Esophagus squamous epithelium (tissue), 5 donors: ENCODE measurements at places on chromosomes 6 and 20. TPM values are rescaled to one million over a fixed set of nuclear protein-coding genes. Genes with fewer than 3 reads are reported as not detected.

- DNase-seq, result no peak
These were observed 687.7 kb upstream of the MARCKS start for GRCh38 chr6:113169484-113169883.

The MAPK13 gene
- total RNA-seq, result 136 TPM

The MCCD1 gene
- not detected for total RNA-seq

The PTPRK gene
- total RNA-seq, result 36.0 TPM

- peak; percentile 71 for DNase-seq
These were observed at the start of gene SLC35B3 for GRCh38 chr6:8435093-8435844. TSS of gene SLC35B3 (minus strand) at chr6:8435545.

GRCh38 chr6:26071135-26071534 lies 16.1 kb upstream of the HFE start:
- no peak for DNase-seq

The RBPJL gene
- total RNA-seq, result not detected

DNA sequence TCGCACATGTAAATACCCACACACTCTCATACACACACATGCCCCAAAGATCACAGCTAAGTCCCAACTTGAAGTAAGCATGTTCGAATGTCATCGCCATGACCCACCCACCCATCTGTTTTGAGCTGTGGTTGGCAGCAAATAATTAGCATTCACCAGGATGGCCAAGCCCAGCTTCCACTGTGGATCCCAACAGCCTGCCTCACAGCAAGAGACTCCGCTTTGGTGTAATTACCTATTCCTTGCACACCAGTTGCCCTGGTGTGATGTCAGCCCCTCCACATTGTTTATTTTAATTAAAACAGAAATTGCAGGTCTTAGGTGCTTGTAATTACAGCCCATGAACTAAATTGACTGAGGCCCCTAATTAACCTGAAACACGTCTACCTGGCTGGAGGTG lies 81.1 kb downstream of the MAFB start:
- no peak for DNase-seq

The CCN2 gene
- total RNA-seq, result 8.9 TPM

DNA sequence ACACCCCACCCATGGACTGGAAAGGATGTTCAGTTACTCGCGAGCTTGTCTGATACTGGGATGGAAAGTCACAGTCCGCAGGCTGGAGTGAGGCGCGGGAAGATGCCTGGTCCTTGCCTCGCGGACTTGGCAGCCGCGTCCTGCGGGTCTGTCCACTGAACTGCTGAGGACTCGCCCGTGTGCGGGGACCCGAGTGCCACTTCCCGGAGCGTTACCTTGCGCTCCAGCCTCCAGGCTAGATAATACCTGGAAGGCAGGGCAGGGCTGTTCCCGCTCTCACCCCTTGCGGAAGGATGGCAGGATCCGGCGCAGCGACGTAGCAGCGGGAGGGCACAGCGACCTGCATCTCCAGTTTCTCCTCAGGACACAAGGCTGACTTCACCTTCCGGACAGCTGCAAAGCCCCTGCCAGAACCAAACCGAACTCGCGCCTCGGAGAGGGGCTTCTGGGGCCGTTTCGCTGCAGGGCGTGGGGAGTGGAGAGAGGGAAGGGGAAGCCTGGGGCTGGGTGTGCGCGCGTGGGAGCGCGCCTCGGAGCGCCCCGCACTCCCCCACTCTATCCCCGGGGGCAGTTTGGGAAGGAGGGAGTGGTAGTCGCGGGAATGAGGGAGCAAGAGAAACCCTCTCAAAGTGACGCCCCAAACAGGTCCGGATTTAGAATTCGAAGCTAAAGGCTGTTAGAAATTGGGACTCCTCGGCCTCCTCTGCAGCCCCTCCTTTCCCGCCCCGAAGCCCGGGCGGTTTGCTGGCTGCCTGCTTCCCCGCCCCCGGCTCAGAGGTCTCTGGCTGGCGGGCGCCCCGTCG lies at the start of gene KCNQ5:
Gene KCNQ5, plus strand, starts transcription at position 774 of the 803 bp plus-strand sequence.
- DNase-seq, result no peak

DNA sequence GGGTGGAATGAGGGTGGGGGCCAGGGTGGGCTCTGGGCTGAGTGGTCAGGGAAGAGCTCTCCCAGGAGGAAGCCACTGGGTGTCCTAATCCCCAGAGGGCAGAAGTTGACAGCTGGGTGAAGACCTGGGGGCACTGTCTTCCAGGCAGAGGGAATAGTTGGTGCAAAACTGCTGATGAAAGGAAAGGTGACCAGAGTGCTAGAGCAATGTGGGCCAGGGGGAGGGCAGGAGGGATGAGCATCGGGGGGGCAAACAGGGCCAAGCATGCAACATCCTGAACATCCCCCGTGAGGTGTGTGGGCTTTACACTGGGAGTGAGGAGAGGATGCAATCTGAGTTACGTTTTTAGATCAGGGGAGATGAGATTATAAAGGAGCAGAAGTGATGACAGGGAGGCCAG lies 97.8 kb downstream of the NOL4L start:
- DNase-seq, result no peak

GRCh38 chr6:13941902-13942301 lies 17.1 kb downstream of the RNF182 start:
- no peak for DNase-seq

The CCN6 gene
- not detected for total RNA-seq

DNA sequence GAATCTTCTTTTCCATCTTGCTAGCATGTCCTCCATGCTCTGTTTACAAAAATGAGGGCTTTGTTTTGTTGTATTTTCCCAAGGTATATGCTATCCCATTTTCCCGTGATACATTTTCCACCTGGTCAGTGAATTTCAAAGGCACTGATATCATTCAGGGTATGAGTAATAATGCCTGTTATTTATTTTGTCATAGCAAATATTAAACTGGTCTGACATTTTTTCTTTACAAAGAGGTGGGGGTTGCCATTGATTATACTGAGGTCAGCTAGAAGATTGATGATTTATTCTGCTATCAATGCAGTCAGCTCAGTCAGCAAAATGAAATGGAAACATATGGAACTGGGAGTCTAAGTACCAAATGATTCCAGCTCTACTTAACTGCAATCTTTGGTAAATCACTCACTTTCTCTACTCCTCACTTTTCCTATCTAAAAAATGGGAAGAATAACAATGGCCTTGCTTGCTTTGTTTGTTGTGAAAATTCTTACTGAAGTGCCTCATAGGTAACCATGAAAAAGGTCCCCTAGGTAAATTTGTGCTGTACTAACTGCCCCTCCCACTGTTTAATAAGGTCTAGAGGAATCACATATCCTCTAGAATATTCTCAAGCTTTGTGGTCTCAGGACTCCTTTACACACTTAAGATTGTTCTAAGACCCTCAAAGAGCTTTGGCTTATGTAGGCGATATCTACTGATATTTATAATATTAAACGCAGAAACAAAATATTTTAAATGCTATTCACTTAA lies 64.0 kb downstream of the ARHGAP18 start:
- no peak for DNase-seq

DNA sequence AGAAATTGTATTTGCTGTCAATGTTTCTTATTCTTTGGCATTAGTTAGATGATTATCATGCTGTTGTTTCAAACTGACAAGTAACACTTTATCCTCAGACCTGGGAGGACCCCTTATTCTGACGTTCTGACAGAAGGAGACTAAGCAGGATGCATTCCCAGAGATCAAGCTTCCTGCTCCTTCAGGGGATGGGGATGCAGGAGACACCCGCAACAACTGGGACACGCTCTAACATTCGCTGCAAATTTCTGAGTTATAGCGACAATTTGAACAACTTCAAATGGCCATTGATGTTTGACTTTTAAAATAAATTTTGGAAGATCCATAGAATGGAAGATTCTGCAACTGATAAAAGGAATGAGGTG lies 69.0 kb upstream of the ZNF184 start:
- no peak for DNase-seq

GRCh38 chr6:15264902-15265761 lies 19.3 kb downstream of the JARID2 start:
- DNase-seq, result no peak

The OR2B6 gene
- not detected for total RNA-seq

The PTPRT gene
- not detected for total RNA-seq

The MYLK2 gene
- not detected for total RNA-seq

- DNase-seq, result no peak
These were observed 117.3 kb downstream of the OPRM1 start for GRCh38 chr6:154156135-154156896.

- DNase-seq, result no peak
These were observed 45.8 kb upstream of the FAM184A start for GRCh38 chr6:119124079-119124824.

DNA sequence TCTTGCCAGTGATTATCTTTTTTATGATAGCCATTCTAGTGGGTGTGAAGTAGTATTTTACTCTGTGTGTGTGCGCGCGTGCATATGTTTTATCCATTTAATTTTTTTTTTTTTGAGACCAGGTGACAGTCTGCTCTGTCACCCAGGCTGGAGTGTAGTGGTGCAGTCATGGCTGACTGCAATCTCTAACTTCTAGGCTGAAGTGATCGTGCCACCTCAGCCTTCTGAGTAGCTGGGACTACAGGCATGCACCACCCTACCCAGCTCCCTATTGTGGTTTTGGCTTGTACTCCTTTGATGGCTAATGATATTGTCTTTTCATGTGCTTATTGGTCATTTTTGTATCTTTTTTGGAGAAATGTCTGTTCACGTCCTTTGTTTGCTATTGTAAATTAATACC lies 33.3 kb downstream of the ITCH start:
- DNase-seq, result no peak

The FAM83C gene
- total RNA-seq, result 37.9 TPM

The TINAG gene
- not detected for total RNA-seq

GRCh38 chr6:145067430-145067829 lies 667.9 kb downstream of the EPM2A start:
- no peak for DNase-seq

GRCh38 chr6:1613688-1614447 lies 4.2 kb downstream of the FOXC1 start:
- DNase-seq, result no peak

DNA sequence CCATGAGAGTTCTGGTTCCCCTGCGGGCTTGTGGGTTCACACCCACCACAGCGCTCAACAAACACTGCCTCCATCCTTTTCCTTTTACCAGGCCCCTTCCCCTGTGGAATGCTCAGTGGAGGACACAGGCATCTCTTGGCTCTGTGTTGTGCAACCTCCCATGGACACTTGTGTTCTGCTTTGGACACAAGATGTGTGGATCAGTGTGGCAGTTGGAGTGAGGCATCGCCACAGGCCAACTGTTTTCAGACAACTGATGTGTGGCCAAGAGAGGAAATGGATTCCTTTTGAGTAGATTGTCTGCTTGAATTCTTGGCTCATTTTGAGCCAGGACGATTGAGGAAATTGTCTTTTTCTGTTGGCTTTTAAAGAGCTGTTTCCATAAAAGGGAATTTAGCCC lies 26.8 kb downstream of the CST8 start:
- DNase-seq, result no peak

GRCh38 chr6:80667006-80667405 lies 560.5 kb downstream of the BCKDHB start:
- DNase-seq, result no peak

DNA sequence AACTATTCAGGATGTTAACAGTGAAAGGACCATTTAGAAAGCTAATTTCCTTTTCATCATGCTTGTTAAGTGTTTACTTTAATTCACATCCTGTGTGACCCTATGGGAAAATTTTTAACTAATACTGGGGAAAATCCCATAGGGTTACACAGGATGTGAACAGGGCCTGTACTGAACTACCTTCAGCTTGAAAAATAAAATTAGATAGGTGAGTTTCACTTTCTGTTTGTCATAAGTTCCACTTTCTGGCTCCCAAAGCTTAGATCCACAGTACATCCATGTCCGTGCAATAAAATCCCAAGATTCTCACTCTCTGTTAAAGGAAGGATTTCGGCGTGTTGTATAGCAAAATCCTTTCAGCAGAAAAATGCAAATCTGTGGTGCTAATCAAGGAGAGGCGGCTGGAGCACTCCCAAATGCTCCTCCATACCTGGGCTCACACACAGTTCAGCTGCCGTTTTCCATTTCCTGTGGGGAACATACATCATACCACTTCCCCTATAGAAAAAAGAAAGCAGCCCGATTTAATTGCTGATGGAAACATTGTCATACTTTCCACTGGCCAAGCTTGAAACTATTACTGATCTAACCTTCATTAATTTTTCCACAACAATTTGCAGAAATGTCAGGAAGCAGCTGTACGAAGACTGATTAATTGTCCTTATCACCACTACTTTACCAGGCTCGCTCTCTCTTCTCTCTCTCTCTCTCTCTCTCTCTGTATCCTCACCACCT lies 125.2 kb downstream of the HIVEP2 start:
- DNase-seq, result no peak

DNA sequence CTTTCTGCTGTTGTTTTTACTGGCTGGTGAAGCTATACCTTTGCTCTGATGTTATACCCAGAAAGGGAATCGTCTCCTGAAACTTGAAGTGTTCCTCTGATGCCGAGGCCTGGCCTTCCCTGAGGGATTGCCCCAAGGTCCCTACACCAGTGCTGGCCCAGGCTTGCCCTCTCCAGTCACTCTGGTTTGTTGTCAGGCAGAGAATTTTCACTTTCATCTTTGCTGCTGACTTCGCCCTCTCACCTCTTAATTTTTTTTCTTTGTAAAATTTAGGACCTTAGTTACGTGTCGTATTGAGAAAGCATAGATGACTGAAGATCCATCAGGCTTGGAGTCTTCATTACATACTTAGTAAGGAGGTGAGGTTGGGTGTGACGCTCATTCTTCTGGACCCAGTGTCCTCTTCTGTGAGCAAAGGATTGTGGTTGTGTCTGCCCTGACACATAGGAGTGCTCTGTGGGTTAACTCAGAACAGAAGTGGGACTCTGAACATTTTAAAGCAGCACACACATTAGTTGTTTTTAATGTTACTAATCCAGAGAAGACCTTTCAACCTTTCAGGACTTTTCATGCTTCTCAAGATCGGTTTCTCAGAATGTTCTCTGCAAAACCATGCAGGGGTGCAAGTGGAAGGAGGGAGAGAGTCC lies 45.4 kb downstream of the TULP4 start:
- no peak for DNase-seq

DNA sequence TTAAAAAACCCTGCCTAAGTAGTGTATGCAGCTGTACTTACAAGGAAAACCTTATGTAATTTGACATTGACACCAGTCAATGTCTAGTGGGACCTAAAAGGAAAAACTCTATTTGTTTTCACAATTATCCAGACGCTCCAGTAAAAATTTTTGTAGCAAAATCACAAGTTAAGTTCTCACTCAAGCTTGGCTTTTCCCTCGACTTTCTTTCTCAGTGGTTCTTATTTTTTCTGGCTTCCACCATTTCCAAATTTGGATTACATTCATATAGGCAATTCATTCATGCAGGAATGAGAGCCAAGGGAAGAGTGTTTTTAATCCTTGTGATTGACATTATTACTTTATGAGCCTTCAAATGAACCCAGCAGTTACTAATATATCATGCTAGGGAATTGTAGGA lies 66.0 kb upstream of the ADGRG6 start:
- no peak for DNase-seq

- no peak for DNase-seq
These were observed 19.9 kb downstream of the DSP start for GRCh38 chr6:7561153-7561964.

- no peak for DNase-seq
These were observed 30.1 kb downstream of the RIMS4 start for GRCh38 chr20:44780226-44780625.

DNA sequence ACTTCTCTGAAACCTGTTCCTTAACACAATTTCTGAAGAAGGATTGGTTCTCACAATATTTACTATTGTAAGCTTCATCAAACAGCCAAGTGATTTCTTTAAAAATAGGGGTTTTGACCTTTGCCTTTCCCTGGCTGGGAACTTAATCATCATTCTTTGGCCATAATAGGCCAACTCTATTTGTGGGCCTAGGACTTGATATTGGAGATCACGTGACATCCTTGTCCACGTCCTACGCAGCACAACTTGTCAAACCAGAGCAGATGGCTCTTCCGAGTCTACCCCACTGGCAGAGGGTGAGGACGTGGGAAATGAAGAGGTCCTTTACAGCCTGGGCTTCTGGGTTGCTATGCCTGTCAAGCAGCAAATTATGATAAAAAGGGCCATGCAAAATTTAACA lies 1030.6 kb downstream of the KIF16B start:
- DNase-seq, result no peak
